GOT3 (cell line): ENCODE measurements at places on chromosomes 11 and 22.

GRCh38 chr11:83220260-83220659 is 26.7 kb downstream of the ANKRD42 start:
- DNase-seq, result no peak

- no peak for DNase-seq
These were observed 69.6 kb downstream of the RAB30 start for GRCh38 chr11:83002053-83002452.

GRCh38 chr11:65917434-65918210 is 1.2 kb downstream of the C11orf68 start:
- DNase-seq, result no peak

DNA sequence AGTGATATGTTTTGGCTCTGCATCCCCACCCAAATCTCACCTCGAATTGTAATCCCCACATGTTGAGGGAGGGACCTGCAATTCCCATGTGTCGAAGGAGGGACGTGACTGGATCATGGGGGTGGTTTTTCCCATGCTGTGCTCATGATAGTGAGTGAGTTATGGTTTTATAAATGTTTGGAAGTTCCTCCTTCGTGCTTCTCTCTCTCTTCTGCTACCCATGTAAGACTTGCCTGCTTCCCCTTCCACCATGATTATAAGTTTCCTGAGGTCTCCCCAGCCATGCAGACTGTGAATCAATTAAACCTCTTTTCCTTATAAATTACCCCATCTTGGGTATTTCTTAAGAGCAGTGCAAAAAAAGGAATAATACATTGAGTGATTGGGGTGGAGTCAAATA is 7.3 kb upstream of the CEP295 start:
- DNase-seq, result no peak

- DNase-seq, result no peak
These were observed 767.0 kb downstream of the NTM start for GRCh38 chr11:132137289-132137980.

DNA sequence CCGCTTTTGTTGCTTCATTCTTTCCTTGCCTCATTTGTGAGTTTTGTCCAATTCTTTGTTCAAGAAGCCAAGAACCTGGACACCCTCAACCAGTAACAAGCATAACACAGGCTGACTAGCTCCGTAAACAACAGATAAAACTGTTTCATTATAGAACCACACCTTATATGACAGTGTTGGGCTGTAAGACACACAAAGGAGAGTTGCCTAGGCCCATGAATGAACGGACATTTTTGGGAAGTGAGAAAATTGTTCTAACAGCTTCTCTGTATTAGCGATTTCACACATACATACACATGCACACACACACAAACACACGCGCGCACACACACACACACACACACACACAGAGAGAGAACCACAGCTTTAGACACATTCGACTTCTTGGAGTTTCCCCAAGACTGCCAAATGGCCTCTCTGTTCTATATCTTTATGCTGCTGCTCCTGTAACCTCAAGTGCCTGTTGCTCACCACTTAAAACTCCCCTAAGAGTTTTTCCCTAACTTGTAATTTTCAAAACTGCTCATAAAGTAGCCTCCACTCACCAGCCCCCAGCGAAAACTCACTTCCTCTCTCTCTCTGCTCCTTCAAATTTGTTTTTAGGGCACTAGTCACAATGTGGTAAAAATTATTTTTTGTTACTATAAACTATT is 35.9 kb downstream of the CTSC start:
- no peak for DNase-seq

DNA sequence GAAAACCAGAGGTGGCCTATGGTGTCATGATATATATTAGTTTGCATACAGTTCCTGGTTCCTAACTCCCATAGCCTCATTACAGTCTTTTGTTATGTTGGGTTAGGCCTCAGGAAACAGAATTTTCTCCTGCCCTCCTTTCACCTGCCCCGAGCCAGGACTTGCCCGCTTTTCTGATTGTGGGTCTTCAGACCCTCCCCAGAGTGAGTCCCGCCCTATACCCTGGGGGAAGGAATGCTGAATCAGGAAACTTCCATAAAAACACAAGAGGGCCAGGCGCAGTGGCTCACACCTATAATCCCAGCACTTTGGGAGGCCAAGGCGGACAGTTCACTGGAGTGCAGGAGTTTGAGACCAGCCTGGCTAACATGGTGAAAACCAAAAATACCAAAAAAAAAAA is 70.9 kb downstream of the SLC35F2 start:
- no peak for DNase-seq

GRCh38 chr11:30580573-30580972 is 5.6 kb downstream of the MPPED2 start:
- no peak for DNase-seq

DNA sequence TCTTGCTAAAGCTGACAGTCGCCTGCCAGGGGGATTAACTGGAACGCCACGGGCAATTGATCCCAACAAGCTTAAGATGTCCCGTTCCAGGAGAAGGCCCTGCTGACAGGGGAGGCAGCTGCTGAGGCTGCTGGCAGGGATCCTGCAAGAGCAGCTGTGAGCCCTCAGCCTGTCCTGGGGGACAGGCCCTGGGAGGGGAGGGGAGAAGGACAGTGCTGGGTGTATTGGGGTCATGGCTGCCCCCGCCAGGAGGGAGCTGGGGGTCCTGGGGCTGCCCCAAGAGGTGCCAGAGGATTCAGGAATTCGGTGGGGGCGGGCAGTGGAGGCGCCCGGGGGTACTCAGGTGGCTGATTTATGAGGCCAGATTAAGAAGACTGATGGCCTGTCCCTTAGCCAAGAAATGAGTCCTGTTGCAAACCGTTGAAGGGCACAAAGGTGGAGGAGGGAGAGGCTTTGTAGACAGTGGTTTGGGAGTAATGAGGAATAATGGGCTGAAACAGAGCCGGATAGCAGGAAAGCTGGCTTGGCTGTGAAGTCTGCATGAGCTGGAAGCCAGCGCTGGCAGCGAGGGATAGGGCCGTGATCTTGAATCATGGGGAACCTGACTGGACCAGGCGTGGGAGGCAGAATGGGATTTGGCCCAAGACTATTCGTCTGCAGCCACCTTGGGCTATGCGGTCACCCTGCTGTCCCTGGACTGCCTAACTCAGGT is 133.5 kb downstream of the CACNA1I start:
- DNase-seq, result no peak

DNA sequence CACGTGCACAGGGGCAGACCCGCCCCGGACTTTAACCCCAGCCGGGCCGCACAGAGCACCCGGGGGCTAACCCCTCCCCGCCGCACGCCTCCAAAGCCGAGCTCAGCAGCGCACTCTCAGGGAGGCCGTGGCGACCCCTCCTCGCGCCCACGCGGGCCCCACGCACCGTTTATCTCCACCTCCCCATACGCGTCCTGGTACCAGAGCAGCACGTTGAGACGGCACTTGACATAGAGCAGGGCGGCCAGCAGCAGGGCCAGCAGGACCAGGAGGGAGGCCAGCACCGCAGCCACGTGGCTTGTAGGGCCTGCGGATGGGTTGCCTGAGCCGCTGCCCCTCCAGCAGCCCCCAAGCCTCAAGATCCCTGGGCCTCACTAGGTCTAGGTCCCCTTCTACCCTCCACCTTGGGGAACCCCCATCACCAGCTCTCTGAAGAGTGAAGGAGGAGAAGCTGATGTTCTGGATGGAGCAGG is 7.1 kb downstream of the SIGIRR start:
- no peak for DNase-seq

DNA sequence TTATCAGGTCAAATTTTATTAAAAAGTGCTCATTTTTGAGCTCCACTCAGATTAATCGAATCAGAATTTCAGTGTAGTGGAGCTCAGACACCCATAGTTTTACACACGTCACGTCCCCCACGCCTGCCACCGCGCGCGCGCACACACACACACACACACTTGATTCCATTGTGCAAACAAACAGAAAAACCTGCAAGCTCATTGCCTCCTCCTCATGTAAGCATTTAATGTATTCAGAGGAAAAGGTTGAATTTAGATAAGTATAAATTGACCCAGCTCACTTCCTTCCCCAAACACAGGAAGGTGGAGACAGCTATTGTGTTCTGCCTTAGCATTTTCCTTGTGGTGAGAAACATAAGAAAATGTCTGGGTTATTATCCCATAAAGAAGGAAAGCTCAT is 336.7 kb downstream of the LUZP2 start:
- DNase-seq, result no peak

DNA sequence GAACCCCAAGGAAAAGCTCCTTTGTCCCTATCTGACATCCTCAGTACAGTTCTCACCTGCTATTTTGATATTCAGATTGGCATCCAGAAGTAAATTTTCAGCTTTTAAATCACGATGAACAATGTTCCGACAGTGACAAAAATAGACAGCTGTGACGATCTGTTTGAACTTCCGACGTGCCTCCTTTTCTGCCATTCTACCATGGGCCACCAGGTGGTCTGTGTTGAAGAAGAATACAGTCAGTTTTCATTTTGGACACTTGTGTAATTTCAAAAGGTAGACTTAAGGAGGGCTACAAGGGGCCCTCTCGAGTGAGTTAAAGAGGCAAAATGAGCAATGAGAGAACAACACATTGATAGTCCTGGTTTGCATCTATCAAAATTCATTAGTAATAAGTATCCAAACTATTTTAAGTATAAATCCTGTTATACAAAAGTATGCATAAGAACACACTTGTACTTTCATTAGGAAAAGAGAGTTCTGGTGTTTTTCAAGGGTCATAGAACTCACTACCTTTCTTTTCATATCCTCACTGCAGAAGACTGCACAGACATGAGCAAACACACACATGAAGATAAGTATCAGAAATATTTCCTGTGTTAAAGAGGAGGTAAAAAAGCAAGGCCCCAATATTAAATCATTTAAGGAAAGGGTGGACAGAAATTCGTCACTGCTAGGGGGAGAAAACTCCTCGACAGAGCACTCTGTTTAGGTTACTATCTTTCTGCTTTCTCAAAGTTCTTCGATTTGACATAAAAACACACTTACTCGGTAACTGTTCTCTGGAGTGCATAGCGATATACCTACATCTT is 89.9 kb upstream of the APOA1 start:
- DNase-seq, result no peak

DNA sequence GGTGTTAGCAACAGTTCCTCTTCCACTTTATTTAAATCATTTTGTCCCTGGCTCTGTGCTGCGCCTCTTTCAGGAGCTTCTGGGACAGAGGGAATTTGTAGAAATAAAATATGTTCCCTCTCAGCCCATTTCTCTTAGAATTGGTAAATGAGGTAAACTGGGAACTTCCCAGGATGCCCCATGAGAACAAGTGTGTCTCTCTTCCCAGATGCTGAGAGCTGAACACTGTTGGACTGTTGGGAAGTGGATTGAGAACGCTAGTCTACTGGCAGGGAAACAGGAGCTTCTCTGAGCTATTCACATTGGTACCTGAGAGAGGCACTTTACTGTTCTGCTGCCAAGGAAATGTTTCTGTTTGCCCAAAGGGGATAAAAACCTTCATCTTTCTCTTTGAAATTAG is 4.0 kb downstream of the CRY2 start:
- no peak for DNase-seq

DNA sequence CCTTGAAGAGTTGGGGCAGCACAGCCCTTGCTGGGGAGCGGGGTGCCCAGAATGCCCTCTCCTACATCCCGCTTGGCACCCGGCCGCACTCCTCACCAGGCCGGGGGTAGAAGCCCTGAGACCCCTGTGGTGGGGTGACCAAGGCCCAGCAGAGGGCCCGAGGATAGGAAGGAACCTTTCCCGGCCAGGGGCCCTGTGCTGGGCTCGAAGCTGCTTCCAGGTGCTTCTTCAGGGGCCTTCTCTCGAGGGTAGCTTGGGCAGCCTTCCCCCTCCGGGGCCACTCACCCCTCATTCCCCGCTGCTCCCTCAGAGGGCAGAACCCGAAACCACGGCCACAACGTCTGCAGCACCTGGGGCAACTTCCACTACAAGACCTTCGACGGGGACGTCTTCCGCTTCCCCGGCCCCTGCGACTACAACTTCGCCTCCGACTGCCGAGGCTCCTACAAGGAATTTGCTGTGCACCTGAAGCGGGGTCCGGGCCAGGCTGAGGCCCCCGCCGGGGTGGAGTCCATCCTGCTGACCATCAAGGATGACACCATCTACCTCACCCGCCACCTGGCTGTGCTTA is 752 bp downstream of the MUC2 start:
- DNase-seq, result no peak

DNA sequence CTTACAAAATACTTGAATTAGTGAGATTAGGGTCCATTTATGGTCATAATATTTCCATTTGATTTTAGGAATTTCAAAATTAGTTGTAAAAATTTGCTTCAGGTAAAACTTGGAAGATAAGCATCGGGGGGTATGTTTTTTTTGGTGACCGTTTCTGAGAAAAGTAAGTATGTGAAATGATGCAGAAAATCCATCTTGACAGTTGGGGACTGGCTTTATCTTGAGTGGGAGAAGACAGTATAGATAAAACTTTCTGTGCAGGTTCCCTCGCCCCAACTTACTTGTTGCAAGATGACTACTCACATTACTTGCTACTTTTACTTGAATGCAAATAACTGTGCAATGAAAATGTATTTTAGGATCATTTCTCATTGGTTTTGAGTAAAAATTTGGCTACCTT is 49.5 kb downstream of the DNAJC24 start:
- no peak for DNase-seq

DNA sequence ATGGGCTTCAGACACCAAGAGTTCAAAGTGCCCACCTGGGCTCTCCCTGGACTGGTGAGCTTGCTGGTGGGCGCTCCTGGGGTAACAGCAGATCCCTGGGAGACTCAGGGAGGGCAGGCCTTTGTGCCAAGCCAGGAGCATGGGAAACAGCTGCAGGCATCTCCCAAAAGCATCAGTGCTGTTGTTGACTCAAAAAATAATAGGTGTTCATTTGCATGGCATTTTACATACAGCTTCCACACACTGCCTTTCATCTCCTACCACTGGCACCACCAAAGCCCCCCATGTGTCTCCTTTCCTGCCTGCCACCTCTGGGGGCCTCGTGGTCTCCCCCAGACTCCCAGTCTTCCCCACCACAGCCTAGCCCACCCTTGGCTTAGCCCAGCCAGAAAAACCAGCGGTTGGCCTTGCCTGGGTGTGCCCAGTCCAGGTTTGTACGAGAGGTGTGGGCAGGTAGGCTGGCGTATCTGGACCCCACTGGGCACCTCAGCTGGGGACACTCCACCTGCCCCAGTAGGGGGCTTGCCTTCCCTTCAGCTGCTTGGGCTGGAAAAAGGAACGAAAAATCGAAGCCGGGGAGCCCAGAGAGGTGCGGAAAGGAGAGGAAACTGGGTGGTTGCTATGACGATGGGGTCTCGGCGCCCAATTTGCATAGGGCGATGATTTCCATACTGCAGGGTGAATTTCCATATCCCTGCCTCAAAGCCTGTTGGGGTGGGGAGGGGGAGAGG is 15.0 kb downstream of the POU2F3 start:
- no peak for DNase-seq

- DNase-seq, result peak; percentile 15
These were observed 108.2 kb upstream of the CD44 start for GRCh38 chr11:35030716-35031213.

GRCh38 chr11:60769811-60770210 is 13.1 kb downstream of the MS4A15 start:
- DNase-seq, result no peak
